ENCODE measurements at places on chromosomes 7 and 10.

DNA sequence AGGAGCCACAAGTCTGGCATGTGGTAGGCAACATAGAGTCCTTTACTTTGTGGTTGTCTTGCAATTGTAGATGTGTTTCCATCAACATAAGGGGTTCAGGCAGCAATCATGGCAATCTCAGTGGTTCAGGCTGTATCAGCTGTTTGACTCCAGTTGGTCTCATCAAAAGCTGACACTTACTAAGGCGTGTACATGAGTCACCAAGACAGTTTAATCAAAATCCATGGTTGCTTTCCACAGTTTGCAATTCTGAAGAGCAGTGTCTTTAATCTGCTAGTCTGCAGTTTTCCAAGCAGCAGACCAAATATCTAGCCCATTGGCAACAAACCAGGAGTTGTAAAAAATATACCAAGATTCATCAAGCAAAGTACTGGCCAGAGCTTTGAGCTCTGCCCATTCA lies 210.2 kb downstream of the MDFIC start:
- no peak for DNase-seq

GRCh38 chr7:149761307-149761706 lies 12.1 kb downstream of the ZNF467 start:
- DNase-seq: no peak

GRCh38 chr10:65818990-65819389 lies 1106.8 kb upstream of the LRRTM3 start:
- no peak for DNase-seq

- DNase-seq: no peak
These were observed 52.6 kb downstream of the FGFBP3 start for GRCh38 chr10:91856637-91857036.

- DNase-seq: no peak
These were observed 28.6 kb upstream of the VCL start for GRCh38 chr10:73969224-73969841.

- no peak for DNase-seq
These were observed 28.0 kb upstream of the VSIR start for GRCh38 chr10:71801361-71801760.

DNA sequence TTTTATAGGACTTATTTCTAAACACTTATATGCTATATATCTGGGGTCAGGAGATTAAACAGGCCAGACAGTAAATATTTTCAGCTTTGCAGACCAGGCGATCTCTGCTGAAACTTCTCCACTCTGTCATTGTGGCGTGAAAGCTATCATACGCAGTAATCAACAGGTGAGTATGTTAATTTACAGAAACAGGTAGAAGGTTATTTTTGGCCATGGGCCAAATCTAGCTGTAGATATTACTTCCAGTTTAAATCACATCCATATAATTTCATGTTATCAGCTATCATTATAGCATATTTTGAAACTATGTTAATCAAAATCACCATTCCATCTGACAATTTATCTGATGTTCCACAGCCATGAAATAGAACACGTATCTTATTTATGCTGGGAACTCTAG lies 67.8 kb downstream of the GPR37 start:
- no peak for DNase-seq

DNA sequence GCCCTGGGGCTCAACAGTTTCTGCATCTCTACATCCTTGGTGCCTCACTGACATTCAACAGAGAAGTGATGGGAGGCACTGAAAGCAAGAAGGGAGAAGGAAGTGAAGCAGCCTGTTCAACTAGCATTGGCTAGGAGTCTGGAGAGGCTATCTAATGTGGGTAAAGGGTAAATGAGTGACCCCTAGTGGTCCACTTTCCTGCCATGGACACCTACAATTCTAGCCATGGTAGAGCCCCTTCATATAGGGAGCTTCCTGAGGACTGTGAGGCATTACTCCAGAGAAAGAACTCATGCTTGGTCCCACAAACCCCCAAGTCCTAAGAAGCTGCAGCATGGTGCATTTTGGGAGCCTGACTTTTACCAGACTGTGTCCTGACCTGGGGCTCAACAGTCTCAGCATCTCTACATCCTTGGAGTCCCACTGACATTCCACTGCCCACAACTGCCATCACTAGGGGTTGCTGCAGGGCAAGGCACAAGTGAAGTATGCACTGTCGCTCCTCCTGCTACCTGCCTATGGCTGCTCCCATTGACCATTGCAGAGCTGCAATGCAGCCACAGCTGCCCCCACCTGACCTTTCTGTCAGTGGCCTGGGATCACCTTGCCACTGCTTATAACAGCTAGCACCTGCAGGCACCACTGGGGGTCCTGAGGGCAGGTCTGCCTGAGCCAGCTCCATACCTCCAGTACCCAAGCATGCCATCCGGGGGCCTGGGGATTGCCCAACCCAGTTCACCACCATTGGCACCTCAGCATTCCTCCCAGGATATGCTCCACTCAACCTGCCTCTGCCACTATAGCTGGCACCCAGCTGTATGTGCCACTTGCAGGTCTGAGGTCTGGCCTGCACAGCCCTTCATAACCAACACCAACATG lies 44.1 kb upstream of the CDK6 start:
- no peak for DNase-seq

DNA sequence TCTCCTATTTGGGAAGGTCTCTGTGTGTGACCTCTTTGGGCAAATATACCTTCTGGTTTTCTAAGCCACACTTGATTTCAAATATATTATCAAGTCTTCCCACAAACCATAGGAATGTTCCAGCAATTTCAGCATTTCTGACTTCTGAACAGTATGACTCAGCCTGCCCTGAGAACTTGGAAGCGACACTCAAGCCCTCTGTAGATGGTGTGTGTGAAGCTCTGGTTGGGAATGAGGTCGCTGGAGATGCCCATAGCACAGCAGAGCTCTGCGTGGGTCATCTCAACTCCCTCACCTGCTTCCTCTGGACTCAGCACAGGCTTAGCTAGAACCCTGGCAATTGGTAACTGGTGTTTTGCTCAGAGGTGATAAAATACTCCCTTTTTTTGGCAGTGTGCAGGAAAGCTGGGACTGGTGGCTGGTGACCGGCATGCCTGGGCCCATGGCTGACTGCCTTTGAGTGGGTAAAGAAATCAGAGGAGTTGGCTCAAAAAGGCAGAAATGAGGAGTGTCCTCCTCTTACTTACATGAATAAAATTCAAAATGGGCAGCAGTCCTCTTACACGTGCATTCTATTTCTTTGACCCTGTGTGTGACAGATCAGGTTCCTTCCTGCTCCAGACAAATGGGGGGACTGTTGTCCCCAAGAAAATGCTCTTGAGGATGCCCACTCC lies 87.5 kb upstream of the NRP1 start:
- DNase-seq: no peak

GRCh38 chr10:80281292-80281691 lies 8.2 kb downstream of the MAT1A start:
- DNase-seq: no peak

GRCh38 chr10:17605936-17606335 lies 11.2 kb downstream of the HACD1 start:
- no peak for DNase-seq

GRCh38 chr10:77422491-77423338 lies 214.9 kb downstream of the KCNMA1 start:
- DNase-seq: no peak

DNA sequence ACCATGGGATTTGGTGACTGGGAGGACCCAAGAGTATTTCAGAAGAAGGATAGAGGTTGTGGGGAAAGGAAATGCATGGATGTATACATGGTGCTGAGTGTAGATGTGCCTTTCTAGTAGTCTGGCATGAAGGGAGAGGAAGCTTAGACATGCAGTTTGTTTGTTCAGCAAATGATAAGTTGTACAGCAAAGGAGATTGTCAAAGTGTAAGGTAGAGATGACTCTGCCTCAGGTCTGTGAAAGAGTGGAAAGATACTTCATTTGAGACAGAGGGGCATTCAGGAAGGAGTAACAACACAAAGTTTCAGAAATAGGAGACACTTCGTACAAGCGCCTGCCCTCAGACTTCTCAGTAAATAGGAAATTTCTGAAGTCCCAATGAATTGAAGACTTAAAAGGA lies 152.3 kb downstream of the CELF2 start:
- no peak for DNase-seq

GRCh38 chr10:92757066-92757710 lies 67.4 kb downstream of the HHEX start:
- DNase-seq: peak; percentile 19

- no peak for DNase-seq
These were observed 1.2 kb downstream of the HIPK2 start for GRCh38 chr7:139776486-139777132.

- no peak for DNase-seq
These were observed 206.7 kb downstream of the HDAC9 start for GRCh38 chr7:18702071-18702829.

DNA sequence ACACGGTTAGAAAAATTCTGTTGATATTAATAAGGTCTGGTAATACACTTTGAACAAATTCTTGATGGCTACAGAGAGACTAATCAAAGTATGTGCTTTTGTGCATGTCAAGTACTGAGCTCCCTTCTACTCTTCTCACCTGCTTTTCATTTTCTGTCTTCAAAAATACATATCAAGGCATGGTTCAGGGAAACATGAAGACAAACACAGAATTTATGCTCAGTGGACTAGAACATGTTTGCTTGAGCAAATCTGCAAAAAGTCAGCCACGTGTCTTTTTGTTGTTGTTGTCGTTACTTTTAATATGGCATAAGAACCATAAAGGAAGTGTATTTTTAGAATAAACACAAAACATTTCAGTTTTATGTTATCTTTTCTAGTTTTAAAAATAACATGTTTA lies 21.9 kb downstream of the CDK13 start:
- DNase-seq: no peak

- DNase-seq: no peak
These were observed 163.2 kb downstream of the NOC3L start for GRCh38 chr10:94199565-94199964.

DNA sequence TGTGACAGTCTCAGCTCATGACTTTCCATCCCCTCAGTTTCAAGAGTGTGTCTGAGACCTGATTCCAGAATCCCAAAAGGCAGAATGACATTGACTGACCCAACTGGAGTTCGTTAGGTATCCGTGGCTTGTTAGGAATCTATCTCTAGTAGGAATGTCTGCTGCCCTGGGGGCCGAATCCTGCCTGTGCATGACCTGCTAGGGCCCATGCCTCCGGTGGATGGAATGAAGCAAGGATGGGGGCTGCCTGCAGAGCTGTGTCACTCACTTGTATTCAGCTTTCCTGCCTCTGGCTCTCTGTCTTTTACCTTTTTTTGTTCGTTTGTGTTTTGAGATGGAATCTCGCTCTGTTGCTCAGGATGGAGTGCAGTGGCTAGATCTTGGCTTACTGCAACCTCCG lies 129.5 kb downstream of the SDK1 start:
- DNase-seq: no peak

DNA sequence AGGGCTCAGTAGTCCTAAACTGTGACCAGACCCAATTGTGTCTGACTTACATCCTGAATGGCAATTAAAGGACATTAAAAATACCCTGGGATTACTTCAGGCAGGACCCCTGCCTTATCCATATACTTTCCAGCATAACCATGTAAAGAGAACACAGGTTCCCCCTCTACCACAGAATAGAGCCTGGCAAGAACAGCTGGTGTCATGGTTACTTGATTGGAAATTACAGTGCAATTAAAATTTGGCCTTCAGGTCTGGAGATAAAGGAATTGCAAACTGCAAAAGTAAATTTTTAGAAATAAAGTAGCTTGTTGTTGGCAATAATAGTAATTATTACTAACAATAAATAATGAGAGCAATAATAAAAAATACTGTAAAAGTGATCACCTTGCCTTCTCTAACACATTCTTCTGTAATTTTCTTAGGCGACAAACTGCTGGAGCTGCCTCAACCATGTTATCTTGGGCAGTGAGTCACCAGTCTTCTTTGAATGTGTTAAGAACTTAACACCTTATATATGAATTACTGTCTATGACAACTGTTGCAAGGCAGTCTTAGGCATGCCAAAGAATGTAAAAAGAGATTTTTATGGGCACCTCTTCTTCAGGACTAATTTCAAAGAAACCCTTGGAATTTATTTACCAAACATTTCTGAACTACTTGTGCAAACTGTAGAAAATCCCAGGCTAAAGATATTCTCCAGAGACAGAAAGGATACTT lies 53.7 kb downstream of the HIBADH start:
- DNase-seq: no peak

DNA sequence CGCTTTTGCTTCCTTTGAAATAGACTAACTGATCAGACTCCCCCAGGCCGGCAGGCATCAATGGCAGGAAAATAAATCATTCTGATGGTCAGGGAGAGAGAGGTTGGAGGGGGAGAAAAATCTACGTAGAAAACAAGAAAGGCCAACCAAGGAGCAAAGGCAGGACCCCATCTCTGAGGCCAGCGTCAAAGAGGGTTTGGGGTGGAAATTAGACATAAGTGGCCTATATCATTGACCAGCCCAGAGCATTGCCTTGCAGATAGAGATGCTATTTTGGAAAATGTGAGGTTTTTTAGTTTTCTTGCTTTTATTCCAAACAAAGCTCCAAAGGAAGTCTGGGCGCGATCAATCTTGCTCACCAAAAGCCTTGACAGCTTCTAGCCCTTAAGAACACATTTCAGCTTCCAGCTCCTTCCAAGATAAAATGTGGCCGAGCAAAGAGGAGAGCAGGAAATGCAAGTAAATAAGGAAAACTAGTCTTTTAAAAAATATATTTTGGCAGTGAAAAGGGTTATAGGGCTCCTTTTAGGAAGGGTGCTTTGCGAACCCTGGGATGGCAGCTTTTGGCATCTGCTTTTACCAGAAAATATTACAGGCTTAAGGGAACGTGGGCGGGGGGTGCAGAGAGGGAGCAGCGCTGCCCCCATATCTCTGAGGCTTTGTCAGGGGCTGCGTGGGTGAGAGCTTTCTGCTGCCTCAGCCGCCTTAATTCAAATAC lies 2.0 kb upstream of the HOXA2 start:
- no peak for DNase-seq

- DNase-seq: no peak
These were observed 173.5 kb downstream of the PLXNA4 start for GRCh38 chr7:132402751-132403245.

GRCh38 chr10:22427890-22428571 lies 82.7 kb downstream of the SPAG6 start:
- DNase-seq: no peak

- no peak for DNase-seq
These were observed 244.7 kb downstream of the ELFN1 start for GRCh38 chr7:1914743-1915142.

- no peak for DNase-seq
These were observed 130.1 kb downstream of the DNAJB6 start for GRCh38 chr7:157466867-157467261.

- DNase-seq: no peak
These were observed 150.2 kb upstream of the INSYN2A start for GRCh38 chr10:127346604-127347003.

- no peak for DNase-seq
These were observed 176.7 kb upstream of the PPP2R2D start for GRCh38 chr10:131724169-131724545.
